ENCODE measurements at places on chromosomes 12 and 14.

- no peak for DNase-seq
Measured at GRCh38 chr12:32471591-32472001, 72.2 kb downstream of the FGD4 start.

DNA sequence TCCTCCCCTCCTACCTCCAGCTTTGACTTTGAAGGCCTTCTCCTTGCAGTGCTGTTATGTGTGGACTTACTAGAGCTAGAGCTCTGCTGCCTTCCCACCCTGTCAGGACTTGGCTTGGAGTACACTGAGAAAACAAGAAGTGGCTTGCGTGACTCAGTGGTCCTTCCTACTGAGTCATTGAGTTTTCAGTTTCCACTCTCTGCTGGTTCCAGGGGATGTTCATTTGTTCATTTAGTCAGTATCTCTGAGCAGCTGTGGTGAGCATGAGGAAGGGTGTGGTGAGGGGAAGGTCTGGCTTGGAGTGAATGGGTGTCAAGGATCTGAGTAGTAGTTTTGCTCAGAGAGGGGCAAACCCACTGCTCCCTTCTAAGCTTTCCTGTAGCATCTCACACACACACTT, 17.2 kb upstream of the ELK3 start:
- no peak for DNase-seq

DNA sequence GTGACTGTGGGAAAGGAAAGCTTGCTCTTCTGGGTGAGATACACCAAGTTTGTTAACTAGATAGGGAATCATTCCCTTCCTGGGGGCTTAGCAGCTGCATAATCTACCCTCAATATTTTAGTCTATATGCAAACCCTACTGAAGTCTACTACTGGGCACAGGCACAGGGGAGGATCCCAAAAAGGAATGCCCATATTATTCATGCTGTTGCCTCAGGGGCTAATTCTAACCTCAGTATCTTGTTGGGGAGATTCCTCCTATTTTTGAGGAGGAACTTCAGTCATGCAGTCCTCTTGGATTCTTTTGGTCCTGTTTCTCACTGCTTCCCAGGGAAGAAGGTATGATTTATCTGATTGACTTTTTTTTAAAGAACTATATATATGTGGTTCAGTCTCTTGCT, 58.9 kb upstream of the ANKS1B start:
- DNase-seq = no peak

DNA sequence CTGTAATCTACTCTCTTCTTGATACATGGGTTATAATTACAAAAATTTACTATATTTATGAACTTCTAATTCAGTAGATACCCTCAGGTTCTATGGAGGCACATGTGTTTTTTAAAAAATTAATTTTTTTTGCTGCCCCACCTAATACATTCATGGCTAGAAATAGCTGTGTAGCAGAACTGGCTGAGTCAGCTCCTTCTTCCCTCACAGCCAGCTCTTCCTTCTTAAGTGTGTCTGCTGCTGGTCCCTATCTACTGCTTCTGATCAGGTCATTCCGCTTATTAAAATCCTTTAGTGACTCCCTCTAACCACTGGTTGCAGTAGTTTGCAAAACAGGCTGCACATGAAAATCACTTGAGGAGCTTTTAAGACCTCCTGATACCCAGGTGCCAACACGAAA, 400.1 kb downstream of the APAF1 start:
- no peak for DNase-seq

DNA sequence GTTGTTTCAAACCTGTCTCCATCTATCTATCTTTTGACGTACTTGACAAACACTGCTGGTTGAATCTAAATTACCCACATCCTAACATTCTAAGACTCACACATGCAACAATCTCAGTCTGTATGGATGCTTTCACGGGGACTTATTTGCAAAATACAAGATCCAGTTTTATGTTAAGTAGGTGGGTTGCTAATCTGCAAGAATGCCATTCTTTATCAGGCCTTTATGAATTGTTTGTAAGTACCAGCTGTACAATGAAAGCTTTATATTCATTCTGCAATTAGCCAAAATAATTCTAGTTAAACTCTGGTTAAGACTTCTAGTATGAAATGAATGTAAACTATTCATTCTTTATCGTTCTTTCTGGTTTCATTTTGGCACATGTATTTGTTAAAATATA, 135.1 kb downstream of the NAV3 start:
- DNase-seq = no peak

DNA sequence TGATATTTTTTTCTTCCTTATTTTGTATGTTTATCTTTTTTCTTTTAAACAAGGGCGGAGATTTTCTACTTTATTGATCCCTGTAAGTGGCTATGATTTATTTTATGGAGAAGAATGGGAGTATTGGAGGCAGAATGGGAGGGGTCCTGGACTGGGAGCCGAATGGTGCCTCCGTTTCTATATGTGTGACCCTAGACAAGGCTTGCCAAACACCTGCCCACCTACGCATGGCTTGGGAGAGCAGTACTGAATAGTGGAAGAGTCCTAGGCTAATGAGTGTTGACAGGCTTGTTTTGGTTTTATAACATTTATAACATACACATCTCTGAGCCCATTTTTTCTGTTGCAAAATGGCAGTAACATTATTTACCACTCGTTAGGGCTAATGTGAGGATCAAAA, 29.0 kb downstream of the STK38L start:
- DNase-seq = no peak

- no peak for DNase-seq
Measured at GRCh38 chr12:98465950-98466602, 49.3 kb upstream of the TMPO start.

DNA sequence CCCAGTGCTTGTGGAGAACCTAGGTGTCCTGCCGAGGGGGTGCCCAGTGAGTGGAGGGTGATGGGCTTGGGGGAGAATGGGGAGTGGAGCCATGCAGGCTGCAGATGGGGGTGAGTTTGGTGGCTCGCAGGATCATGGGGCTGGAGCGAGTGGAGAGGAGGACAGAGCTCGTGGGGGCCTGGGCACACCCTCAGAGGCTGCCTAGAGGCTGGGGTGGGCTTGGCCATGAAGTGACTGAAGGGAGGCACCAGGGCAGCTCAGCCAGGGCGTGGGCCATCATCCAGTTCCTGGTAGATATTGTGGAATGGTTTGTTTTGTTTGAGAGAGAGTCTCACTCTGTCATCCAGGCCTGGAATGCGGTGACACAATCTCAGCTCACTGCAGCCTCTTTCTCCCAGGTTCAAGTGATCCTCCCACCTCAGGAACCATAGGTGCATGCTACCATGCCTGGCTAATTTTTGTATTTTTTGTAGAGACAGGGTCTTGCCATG, 43.4 kb upstream of the AMN start:
- no peak for DNase-seq

DNA sequence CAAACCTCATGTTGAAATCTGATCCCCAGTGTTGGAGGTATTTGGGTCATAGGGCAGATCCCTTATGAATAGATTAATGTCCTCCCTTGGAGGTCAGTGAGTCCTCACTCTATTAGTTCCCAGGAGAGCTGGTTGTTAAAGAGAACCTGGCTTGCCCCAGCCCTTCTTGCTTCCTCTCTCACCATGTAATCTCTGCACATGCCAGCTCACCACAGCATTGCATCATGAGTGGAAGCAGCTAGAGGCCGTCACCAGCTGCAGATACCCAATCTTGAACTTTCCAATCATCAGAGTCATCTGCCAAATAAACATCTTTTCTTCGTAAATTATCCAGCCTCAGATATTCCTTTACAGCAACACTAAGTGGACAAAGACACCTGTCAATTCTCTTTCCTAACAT, 161.8 kb upstream of the IGF1 start:
- no peak for DNase-seq

DNA sequence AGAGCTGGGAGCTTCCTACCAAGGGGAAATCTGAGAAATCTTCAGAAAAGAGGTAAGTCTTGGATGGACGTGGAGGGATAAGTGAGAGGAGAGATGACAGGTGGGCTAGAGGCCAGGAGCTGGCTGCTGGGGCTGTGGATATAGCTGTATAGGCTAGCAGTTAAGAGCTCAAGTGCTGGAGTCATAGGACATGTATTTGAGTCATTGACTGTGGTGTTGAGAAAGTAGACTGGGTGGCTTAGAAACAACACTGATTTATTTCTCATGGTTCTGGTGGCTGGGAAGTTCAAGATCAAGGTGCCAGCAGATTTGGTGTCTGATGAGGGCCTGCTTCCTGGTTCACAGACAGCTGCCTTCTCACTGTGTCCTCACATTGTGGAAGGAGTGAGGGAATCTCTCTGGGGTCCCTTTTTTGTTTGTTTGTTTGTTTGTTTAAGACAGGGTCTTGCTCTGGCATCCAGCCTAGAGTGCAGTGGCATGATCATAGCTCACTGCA, 151.1 kb upstream of the FUT8 start:
- no peak for DNase-seq

DNA sequence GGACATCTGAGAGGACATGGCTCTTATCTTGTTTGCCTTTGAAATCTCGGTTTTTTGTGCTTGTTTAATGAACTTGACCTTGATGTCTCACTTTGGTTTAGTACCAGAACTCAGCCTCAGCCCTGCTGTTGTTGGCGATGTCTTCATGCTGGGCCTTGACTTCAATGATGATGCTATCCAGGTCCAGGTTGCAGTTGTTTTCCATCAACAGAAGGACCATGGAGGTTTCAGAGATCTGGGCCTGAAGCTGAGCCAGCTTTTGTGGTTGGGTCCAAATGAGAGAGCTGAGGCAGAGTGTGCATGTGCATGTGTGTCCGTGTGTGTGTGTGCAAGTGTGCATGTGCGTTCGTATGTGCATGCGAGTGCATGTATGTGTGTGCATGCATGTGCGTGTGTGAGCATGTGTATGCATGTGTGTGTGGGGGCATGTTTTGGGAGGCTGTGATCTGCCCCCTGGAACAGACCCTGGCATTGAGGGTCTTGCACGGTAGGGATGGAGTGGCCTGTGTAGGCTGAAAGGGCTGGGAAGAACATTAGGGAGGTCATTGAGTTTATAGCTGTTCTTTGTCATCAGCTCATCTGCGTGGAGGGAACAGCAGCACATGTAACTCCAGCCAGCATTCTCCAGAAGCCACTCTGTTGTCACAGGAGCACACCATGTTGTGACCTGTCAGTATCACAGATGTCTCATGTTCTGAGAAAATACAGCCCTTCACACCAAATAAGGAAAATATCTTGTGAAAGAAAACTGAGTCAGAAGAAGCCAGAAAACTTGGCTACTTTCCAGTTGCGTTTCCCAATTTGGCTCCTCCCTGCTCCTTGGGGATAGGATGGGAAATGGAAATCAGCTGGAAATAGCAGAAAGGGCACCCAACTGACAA, 10.0 kb upstream of the KRT82 start:
- DNase-seq = peak; percentile 69

DNA sequence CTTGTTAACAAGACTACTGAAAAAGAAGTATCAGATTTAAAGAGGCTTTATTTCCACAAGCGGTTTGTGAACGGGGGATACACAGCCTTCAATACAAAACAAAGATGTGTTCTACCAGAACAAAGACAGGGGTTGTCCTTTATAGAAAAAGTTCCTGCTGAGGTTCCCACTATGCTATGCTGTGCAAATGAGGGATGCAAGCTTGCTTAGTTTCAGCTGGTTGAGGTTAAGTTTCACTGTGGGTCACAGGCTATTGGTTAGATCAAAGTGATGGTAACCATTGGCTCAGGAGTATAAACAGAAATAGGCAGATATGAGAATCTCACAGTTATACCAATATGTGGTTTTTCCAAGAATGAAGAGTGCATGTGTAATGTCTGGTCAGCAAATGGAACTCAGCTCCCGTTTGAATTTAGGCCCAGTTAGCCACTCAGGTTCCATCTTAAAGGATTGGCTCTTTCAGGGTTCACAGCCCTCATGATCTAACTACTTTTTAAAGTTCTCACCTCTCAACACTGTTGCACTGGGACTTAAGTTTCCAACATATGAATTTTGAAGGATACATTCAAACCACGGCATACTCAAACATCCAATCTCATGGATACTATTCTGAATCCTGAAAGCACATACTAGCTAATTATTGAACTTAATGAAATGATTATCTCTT, 215.4 kb upstream of the DCN start:
- no peak for DNase-seq

DNA sequence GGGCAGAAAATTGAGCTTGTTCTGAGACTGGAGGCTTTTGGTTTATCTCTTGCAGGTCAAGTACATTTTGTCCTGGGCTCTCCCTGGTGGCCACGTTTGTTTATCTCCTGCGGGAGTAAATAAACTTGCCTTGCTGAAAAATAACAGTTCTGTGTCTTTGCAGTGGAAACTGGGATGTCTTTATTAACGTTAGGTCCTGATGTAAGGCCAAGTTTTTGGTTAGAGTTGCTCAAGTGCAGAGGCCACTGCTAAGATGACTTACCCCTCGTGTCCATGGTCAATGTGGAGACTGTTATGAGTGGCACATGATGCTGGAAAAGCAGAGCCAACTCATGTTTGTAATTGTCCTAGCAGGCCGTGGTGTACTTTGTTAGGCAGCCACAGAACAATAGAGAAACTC, 3.8 kb downstream of the PTPN11 start:
- DNase-seq = no peak

DNA sequence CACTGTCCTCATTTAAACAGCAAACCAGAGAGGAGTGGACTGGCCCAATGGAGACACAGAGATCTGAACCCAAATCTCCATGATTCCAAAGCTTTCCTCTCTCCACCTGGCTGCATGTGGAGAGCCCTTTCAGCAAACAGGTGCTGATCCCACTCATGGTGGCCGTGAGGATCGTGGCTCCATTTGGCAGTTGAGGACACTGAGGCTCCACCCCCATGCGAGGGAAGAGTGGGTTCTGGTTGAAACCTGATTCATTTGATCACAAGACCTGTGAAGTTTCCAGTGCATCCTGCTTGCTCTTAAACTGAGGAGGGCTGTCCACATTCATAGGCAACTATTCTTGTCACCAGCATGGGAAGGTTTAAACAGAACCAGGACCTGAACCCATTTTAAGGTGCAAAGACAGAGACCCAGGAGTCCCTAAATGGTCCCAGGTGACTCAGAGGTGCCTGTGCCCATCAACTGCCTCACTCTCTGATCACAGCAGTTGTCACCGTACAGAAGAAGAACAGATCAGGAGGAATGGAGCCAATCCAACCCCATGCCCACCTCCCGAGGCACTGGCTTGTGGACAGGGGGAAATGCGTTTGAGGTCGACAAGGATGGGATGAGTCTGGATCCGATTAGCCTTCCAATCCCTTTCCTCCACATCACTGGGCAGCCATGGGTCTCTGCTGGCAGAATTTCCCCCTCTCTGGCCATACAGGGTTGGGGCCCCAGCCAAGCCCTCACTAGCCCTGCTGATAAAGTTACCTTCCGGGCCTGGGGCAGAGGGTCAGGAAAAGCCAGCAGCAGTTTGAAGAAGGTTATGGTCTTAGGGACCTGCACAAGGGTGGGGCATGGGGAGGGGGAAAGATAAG, 45.5 kb upstream of the BCL11B start:
- DNase-seq = no peak

- DNase-seq = no peak
Measured at GRCh38 chr14:105902131-105902898, 375.9 kb downstream of the TMEM121 start.

- DNase-seq = no peak
Measured at GRCh38 chr12:2297658-2298057, 244.9 kb downstream of the CACNA1C start.

DNA sequence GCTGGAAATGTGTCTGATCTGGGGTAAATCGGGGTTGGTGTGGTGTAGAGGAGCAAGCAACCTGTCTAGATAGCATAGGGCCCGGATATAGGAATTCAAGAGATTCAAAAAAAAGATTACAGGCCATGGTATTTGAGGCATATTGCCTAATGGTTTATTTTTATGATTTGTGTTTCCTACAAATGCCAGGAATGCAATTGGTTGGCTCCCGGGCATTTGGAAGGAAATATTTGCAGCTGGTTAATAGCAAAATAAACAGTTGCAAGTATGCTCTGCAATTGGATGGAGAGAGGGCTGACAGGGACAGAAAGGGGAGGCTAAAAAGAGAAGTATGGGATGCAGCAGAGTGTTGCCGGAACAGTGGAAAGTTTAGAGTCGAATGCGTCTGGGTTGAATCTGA, 315.6 kb upstream of the ATP2B1 start:
- no peak for DNase-seq

Data from HFF-Myc (cell line).